Effector CD4-positive, alpha-beta T cell (primary cell): ENCODE measurements at places on chromosomes 3 and 15.
A peak's percentile ranks its signal among the peaks of the same experiment; 100 is the strongest.

DNA sequence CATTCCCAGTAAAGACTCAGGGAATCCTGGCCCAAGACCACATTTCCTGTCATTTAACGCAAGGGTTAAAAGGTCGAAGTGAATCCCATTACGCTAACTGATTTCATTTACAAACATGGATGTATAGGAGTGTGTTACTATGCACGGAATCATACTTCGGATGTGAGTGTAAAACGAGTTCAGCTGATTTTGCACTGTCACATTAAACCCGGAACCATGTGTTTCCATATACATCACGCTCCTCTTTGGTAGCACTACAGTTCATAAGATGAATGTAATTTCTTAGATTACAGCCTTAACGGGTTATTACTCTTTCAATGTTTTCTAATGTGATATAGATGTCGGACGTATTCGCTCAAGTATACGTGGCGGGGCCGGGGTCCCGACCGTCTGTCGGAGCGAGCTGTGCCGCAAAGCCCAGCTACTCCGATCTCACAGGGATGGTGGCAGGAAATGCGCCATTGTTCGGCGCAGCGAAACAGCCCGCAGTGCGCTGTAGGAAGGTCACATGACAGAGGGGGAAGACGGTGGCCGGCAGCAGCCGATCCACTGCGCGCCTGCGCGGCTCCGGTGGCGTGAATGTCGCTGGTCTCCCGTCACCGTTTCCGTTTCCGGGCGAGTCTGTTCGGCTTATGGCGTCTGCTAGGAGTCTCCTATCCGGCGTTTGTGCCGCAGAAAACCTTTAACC, 97.3 kb downstream of the NPAP1 start:
- peak; percentile 15 for DNase-seq

DNA sequence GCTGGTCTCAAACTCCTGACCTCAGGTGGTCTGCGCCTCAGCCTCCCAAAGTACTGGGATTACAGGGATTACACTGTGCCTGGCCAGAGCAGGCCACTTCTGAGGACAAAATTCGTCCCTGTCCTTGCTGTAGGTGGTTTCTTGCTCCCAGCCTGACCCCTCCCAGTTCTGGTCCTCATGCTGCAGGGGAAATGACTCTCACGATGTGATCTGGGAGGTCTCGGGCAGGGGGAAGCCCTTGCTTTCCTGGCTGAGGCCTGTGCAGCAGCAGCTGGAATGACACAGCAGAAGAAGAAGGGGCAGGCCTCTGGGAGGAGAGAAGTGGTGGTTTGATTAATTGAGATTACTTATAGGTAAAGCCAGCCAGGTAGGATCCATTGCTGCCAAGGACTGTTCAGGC, 39.3 kb downstream of the MEGF11 start:
- no peak for DNase-seq

GRCh38 chr15:90948506-90948905, 6.2 kb upstream of the RCCD1 start:
- DNase-seq: no peak

DNA sequence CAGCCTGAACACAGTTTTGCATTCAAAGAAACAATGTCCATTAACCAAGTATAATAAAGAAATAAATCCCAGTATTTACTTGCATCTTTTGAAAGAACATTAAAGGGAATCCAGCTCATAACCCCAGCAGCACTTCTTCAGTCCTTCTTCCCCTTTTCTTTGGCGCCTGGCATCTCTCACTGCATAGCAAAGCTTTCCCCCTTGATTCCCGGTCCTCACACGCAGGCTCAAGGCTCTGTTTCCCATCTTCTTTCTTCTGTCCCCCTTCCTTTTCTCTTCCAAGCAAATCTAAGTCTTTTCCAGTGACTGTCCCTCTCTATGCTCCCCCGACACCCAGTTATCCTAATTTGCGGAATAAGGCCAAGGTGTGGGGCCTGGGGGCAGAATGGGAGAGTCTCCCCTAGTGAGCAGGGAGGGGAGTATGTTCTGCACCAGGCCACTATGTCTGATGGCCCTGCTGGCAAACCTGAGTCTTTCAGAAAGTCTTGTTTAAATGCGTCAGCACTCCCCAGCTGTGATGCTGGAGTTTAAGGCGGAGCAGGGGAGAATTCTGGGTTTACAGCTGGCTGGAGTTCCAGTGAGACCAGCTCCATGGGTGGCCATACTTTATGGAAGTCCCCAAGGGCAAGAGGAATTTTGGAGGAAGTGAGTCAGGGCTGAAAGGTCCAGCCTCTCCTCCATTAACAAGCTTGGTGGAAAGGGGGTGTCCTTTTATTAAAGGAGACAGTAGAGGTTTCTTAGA, 42.1 kb downstream of the GOLGA6A start:
- DNase-seq: no peak

DNA sequence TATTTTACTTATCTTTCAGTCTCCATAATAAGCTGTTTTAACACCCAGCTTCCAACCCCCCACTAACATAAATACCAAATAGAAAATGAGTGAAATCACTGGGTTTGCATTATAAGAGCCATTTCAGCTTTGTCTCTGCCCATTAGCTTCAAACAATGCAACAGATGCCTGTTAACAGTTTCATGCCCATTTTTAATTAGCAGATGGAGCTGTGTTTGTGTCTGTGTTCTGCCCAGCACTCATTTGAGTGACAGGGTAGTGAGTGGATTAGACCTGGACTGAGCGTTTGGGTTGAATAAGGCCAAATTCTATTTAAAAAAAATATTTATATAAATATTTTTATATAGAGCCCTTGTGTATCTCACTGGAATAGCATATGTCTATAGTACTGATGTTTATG, 7.4 kb downstream of the RAB8B start:
- no peak for DNase-seq

DNA sequence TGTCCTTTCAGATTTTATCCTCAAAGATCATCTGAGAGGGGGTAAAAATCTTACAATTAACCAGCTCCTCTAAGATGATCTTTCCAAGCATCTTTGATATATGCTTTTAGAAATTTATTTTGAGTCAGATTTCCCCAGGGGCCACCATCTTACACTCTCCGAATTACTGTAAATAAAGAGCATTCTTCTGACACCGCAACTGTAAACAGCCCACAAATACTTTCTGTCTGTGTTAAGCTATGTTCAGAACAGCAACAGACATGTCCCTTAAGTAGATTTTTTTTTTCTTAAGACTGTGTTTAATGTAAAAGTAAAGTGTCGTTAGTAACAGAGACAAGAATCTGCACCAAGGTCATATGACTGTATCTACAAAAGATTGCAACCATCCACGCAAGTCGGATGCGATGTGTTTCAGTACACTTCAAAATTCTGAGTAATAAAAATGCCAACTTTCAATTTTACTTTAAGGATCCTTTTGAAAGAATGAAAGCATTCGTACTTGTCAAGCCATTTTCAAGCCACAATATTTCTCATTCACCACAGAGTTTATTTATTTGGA, 159.0 kb upstream of the KCNH8 start:
- DNase-seq: no peak

GRCh38 chr3:88618021-88618645, 468.4 kb downstream of the C3orf38 start:
- no peak for DNase-seq

GRCh38 chr15:93865586-93865985, 365.8 kb upstream of the MCTP2 start:
- DNase-seq: no peak

GRCh38 chr3:105274536-105274935, 92.2 kb upstream of the ALCAM start:
- no peak for DNase-seq

DNA sequence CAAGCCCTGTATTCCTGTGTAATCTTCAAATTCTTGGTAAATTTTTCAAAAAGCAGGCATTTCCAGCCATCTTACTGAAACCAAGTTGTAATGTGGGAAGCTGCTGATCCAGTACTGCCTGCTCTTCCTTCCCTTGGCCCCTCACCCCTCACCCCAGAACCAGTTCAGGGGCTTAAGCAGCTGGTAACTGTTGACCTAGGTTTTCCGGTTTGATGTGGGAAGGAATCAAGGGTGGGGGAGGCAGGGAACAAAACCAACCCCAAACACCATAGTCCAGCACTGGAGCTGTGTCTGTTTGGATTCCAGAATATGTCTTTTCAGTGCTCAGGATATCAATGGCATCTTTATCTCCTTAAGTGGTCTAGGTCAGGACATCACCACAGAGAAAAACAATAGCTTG, 26.7 kb downstream of the SNX1 start:
- no peak for DNase-seq
